Stimulated activated CD4-positive, alpha-beta T cell treated with anti-CD3 and anti-CD28 coated beads, Interleukin-4, amount 100 ng/mL, for 24 hours (primary cell): ENCODE measurements at places on chromosomes 6 and 20.
A peak's percentile ranks its signal among the peaks of the same experiment; 100 is the strongest.

DNA sequence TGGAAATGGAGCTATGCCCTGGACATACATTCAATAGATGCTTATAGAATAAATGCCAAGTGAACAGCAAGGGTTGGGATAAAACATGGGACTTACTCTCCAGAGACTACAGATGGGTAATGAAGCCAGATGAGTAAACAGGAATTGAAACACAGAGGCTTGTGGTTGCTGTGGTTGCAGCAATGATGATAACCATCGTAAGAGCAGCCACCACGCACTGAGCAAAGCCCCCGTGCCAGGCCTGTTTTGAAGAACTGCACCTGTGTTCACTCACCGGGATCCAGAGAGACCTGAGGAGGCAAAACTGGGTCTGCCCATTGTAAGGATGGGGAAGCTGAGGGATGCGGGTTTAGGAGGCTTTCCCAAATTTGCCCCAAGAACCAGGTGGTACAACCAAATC is 431.1 kb upstream of the CDH4 start:
- DNase-seq = no peak

DNA sequence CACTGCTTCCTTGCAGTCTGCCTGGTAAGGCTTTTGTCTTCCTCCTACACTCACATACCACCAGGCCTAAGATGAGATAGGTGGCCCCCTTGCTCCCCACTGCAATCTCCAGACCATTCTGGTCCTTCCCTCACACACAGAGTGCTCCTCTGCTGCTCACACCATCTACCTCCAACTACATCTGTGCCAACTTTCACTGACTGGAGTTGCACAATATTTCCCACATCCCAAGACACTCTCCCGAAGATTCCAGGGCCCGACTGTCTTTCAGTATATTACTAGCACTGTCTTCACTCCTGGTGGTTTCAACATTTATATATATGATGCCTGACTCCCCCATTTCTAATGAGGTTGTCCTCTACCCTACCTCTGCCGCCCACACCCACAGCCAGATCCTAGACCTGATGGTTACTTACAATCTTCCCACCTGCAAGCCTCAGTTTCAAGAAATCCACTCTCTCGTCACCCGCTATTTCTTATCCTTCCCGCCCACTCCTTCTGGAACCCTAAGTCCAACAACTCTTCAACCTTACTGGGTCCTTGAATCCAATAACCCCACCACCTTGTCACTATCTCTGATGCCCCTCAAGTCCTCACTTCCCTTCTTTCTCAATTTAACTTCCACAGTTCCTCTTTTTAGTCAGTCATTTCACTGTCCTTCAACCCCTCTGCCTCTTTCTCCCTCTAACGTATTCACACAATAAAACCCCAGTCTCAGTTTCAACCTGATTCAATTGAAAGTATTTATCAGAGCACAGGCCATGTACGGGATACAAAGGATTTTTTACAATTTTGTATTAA is 21.6 kb downstream of the RALGAPA2 start:
- no peak for DNase-seq

- DNase-seq = no peak
Measured at GRCh38 chr6:95365454-95365853, 211.9 kb upstream of the MANEA start.

DNA sequence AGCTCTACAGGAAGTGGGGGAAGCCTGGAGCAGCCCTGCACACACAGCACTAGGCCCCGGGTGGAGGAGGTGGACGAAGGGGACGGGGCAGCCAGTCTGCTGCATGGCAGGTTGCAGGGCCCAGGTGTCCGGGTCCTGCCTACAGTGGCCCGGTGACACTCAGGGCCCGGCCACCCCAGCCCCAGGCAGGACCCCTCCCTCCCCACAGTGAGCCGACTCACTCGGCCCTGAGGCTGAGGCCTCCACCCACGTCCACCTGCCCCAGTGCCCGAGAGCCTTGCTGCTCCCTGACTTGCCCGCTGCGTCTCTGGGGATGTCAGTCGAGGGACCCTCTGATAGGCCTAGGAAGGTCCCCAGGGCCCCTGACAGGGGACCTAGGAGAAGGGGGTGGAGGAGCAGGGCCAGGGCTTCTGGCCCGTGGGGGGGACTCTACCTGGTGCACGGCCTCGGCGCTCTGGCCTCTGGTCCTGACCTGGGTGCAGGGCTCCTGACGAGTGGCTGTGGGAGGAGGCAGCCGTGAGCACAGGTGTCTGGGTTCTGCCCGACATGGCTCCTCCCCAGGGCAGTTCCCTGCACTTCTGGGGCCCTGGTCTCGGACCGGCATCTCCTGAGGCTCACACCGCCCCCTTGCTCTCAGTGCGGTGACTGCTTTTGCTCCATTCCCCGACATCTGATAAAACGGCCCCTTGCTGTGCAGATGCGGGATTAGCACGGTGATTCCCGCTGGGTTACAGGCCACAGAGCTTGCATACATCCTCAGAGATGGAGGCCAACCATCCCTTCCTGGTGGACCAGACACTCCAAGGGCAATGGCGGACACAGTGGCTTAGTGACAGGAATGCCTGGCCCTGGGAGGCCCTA is 20.1 kb downstream of the FRMD1 start:
- DNase-seq = no peak

DNA sequence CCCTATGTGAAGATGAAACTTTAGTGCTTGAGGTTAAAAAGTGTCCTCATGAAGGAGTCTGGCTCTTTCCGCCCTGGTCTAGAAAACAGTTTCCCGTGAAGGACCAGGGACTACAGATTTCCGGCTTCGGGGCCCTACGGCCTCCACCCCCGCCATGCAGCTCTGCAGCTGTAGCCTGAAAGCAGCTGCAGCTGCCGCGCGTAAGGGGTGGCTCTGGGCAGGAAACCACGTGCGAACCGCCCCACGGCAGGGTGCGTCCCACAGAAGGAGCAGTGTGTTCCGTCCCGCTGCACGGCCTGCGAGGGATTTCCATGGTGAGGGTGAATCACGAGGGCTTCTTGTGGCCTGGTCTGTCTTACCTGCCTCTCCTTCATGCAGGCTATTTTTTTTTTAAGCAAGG is 117.0 kb downstream of the ERMARD start:
- peak; percentile 41 for DNase-seq

DNA sequence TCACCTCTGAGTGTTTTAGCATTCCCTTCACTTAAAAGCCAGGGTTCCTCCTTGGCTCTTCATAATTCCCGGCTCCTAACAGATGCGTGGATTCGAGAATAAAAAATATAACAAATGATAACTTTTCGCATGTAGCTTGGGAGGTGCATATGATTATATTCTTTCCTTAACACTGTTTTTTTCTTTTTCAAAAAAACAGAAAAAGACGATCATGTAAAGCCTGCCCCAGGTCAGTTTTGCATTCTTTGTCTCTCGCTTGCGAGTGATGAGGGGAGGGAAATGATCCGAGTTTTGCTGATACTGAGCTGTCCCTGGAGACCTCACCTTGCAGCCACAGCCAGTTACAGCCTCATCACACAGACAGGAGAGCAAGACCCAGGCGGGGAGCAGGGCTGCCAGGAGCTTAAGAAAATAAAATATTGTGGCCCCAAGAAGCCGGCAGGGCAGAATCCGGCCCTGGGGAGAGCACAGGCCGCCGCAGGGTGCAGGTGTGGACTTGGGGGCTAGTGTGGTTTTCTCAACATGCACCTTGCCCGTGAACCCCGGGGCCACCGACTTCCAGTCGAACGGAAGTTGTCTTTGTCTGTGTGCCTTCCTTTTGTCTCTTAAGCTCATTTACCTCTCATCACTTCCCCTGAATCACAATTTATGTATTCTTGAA is 301.8 kb downstream of the TAF4 start:
- no peak for DNase-seq

DNA sequence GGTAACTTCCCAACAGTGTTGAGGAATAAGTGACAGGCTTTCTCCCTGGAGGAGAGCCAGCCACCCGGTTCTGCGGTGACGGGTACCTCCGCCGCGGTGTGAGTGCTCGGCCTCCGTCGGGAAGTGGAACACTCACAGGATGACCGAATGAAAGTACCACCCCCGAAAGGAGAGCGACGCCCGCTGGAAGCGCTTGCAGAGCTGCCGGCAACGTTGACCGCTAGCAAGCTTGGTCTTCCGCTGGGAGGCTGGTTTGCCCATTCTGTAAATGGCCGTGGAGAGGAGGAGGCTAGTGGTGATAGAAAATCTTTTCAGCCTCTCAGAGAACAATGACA is 614 bp upstream of the TMEM242 start:
- peak; percentile 26 for DNase-seq

GRCh38 chr6:135025775-135026174 is 28.8 kb downstream of the HBS1L start:
- no peak for DNase-seq

DNA sequence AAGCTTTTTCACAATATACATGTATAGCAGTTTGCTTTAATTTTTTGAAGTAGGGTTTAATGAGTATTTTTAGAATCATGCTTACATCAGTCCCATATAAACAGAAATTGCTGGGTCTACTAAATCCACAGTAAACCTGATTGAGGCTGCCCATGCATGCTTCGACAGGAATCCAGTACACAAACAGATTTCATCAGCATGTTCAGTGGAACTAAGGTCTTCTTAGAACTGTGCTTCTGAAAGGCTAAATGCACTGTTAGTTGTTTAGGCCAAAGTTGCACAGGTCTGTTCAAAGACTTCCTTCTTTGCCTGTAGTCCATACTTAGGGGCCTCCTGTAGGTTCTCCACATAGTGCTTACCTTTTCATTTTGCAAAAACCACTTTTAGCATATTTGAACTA is 42.5 kb upstream of the THBS2 start:
- no peak for DNase-seq

- no peak for DNase-seq
Measured at GRCh38 chr6:22737331-22737730, 168.0 kb downstream of the HDGFL1 start.
